Activated B cell treated with CpG ODN at 0.5 μM for 24 hours (primary cell): ENCODE measurements at places on chromosomes 4 and X. TPM values are rescaled to one million over a fixed set of nuclear protein-coding genes. Genes with fewer than 3 reads are reported as not detected.

The LYAR gene
- total RNA-seq, result 15.9 and 20.9 TPM in 2 replicates

The TACC3 gene
- total RNA-seq, result 16.1 and 20.5 TPM in 2 replicates

The MAGEA10 gene
- not detected in 2 replicates for total RNA-seq

The CORIN gene
- total RNA-seq, result not detected in 2 replicates

The ART3 gene
- total RNA-seq, result not detected in 2 replicates

The FAT4 gene
- total RNA-seq, result not detected in 2 replicates

The ZNF185 gene
- total RNA-seq, result 0.75 and 0.81 TPM in 2 replicates

The SLC4A4 gene
- not detected in 2 replicates for total RNA-seq

The AGTR2 gene
- not detected in 2 replicates for total RNA-seq

- DNase-seq, result no peak
Observed at GRCh38 chrX:119482041-119482440, 13.8 kb downstream of the SLC25A5 start.

DNA sequence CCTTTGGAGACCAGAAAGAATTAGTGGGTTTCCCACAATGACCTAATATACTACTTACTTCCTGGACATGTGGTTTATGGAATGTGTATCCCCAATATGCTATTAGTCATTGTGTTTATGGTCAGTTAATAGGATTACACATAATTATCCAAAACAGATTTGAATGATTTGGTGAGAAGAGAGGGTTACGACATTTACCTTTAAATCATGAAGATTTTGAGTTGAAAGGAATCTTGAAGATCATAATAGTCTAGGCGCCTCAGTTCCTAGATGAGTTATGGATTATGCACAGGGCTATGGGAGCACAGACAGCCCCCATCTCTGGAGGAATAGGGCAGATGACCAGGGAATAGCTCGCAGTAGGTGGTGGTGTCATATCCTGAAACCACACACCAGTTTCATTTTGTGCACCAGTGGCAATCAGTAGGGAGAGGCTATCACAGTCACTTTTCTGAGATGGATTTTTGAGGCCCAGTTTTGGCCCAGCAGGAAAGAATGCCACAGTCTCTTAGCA lies 61.3 kb downstream of the SEPTIN11 start:
- DNase-seq, result no peak

GRCh38 chrX:5380426-5380825 lies 848.2 kb downstream of the NLGN4X start:
- no peak for DNase-seq

GRCh38 chr4:3510481-3510880 lies 21.7 kb downstream of the LRPAP1 start:
- DNase-seq, result no peak

DNA sequence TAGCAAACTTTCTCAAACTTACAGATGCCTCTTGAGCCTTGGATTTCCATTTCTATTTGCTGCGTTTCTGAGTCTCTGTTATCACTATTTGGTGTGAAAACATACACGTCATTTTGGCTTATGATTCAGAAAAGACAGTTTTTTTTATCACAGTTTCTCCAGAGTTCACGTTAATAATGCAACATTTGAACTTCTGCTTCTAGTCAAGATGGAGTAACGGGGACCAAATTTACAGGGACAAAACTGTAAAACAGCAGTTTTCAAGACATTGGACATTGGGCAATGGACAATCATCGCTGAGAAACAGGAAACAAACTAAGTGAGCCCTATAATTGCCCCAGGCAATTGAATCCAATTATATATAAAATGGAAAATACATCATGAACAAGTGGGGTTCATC lies 36.2 kb upstream of the TASL start:
- no peak for DNase-seq

DNA sequence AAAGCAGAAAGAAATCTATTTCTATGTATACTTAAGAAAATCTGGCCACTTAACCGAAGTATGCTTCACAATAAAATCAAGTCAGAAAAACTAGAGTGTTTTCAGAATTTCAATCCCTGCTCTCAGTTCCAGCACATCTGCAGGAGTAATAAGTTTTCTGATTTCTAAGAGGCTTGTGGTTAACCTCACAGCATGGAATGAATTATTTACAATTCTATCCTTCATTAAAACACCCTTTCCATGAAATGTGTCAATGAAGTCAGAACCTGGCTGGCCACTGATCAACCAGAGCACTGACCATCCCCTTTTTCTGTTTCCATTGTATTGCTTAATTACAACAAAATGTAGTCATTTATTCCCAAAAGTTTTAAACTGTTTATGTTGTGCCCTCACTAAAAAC lies 781.4 kb upstream of the INTU start:
- DNase-seq, result no peak

DNA sequence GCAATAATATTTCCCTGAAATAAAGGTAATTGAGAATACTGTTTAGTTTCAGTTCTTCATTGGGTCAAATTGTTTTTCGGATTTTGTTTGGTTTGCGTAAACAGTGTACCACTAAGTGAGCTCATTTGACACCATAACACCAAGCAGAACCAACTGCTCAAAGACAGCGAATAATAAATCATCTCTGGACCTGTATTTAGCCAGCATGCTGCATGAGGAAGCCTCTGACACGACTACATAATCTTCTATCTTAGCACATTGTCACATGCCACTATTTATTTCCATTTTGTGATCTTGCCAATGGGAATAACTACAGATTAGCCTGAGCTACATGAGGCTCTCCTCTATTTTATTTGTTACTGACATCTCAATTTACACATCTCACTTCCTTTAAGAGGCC lies 12.1 kb upstream of the PRKG2 start:
- DNase-seq, result no peak

- no peak for DNase-seq
Observed at GRCh38 chrX:111114806-111115205, 18.8 kb downstream of the PAK3 start.
